ENCODE measurements at places on chromosomes 6 and 20.
A peak's percentile ranks its signal among the peaks of the same experiment; 100 is the strongest.

DNA sequence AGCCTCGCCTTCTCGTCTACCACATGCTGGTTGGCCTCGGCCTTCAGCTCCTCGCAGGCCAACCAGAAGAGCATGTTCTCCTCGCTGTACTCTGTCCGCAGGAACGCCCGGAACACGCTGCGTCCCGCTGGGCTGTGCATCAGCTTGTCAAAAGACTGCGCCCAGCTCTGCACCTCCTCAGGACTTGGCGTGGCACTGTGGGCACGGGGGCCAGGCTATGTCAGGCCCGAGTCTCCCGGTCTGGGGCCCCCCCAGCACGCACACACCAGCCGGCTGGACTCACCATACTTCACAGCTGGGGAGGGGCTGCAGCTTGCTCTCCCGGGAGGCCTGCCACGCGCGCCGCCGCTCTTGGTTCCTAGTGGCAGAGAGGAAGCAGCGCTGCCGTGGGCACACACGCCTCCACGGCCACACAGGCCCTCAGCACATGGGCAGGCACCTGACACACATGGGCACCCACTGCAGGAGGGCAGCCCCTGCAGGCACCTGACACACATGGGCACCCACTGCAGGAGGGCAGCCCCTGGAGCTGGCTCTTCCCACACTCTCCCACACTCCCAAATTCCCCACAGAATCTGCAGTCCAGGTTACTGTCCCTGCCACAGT, 5.0 kb downstream of the RGS19 start:
- no peak for DNase-seq

GRCh38 chr6:167979436-167980139, 17.9 kb upstream of the KIF25 start:
- no peak for DNase-seq

- DNase-seq = no peak
These were observed 29.5 kb upstream of the PCMTD2 start for GRCh38 chr20:64225828-64226598.

DNA sequence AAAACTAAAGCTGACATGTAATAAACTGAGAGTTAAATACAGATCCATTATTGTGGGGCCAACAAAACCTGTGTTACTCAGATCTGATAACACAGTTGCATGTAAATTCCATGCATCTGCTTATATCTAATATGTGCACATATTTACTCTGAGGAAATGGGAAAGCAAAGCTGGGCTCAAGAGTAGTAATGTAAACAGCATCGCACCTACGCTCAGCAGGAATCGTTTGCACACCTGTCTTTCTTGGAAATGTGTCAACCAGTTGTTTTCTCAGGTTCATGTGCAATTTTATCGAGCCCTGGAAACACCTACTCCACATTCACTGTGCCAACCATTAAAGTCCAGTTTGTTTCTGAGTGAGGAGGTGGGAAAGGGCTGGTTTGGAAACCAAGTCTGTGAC, 80.3 kb upstream of the CNKSR3 start:
- no peak for DNase-seq

DNA sequence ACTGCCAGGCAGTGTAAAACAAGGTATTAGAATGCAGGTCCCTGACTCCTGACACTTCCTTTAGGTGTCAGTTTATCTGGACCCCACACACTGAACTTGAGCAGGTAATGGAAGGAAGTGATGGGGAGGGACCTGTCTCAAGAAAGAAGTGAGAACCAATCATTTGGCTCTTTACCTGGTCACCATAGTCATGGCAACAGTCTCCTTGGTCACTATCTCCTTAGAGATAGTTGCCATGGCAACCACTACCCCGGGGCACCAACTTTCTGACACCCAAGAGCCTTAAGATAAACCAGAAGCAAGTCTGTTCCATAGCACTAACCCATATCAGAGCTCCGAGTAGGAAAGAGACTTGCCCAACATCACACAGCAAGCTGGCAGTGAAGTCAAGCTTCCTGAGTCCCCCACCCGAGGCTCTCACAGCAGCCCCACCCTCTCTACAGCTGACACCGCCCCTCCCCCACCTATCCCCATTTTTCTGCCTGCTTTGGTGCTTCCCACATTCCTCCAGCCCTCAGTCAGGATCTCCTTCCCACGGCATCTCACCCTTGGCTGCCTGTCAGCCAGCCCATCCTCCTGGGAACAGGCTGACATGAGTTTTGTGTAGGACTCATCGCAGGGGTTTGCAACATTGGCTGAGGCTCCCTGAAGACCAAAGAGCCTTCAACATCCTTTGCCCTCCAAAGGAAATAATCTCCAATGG, 16.3 kb upstream of the HM13 start:
- no peak for DNase-seq

GRCh38 chr20:8756410-8756809, 312.5 kb upstream of the PLCB4 start:
- DNase-seq = no peak

- DNase-seq = no peak
These were observed 279.3 kb upstream of the TCF21 start for GRCh38 chr6:133609415-133610226.

DNA sequence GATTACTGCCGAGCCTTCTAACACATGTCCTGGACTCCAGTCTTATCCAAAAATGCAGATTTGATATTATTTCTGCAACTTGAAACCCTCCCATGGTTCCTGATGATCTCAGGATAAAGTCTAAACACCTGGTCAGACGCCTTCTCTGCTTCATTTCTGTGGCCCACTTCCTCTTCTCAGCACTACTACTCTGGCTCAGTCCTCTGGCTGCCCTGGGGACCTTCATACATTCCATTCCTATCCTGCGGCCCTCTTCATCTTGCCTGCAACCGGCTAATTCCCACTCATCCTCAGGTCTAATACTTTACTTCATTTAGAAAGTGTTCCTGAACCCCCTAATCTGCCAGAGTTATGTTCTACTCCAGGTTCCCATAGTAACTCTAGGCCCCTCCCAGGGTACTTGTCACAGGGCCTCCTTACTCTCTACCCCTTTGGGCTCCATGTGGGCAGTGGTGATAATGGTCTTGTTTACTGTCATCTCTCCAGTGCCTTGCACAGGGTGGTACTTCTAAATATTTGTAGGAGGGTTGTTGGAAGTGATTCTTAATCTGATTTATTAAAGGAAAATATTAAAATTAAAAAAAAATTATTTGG, 18.9 kb downstream of the MAN1A1 start:
- no peak for DNase-seq

GRCh38 chr6:75149696-75150095, 56.2 kb downstream of the COL12A1 start:
- DNase-seq = no peak

GRCh38 chr20:44593751-44594150, 11.4 kb downstream of the PKIG start:
- DNase-seq = no peak

- DNase-seq = no peak
These were observed 160.5 kb downstream of the RNASET2 start for GRCh38 chr6:166795879-166796278.

DNA sequence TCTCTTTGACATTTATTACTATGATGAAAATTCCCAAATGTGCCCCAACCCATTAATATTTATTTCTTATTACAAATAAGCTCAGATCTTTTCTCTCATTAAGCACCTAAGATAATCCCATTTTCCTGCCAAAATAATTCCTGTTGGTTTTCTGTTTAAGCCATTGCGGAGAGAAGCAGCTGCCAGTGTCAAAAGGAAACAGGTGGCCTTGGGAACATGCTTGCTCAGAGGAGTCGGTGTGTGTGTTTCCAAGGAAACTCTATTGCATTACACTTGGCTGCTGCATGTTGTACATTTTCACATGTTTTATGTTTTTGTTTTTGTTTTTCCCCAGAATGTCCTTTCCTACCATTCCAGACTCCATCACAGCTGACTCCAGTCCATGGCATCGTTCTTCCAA, 56.4 kb downstream of the CD24 start:
- DNase-seq = no peak

DNA sequence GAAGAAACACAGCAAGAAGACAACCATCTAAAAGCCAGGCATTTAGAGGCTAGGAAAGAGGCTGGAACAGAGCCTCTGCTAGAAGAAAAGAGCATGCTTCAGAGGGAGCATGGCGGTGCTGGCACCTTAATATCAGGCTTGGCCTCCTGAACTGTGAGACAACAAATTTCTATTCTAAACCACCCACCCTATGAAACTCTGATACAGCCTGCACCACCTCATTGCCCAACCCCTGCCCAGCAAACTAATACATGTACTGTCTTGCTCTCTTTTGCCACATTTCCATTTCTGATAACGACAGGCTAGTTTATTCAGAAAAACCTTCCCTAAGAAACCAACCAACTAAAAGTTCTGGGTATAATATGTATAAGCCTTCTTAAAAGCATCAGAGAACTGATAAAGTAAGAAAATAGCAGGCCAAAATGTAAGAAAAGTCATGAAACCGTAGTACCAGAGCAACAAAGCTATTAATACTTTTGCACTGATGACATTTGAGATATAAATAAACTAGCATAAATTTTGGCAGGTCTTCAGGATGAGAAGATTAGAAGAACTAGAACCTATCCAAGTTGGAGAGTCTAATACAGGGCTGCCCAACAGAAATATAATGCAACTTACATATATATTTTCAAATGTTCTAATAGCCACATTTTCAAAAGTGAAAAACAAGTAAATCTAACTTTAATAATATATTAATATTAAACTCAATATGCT, 184.7 kb upstream of the HSF2 start:
- DNase-seq = no peak

DNA sequence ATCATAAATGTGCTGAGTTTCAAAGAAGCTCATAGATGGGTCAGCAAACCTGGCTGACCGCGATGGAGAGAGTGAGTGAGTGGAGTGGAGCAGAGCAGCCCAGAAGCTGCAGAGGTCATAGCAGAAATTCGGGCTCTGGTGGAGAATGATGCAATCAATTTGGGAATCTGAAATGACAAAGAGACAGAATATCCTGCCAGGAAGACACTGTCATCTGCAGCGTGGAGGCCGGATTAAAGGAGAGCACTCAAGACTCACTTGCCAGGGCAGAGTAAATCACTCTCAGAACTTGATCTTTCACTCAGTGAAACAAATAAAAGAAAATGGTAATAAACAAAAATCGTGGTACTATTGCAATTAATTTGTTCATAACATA, 109.6 kb upstream of the RREB1 start:
- no peak for DNase-seq

GRCh38 chr6:827431-827830, 134.5 kb upstream of the EXOC2 start:
- no peak for DNase-seq

GRCh38 chr6:75528423-75528822, 34.8 kb upstream of the FILIP1 start:
- no peak for DNase-seq

DNA sequence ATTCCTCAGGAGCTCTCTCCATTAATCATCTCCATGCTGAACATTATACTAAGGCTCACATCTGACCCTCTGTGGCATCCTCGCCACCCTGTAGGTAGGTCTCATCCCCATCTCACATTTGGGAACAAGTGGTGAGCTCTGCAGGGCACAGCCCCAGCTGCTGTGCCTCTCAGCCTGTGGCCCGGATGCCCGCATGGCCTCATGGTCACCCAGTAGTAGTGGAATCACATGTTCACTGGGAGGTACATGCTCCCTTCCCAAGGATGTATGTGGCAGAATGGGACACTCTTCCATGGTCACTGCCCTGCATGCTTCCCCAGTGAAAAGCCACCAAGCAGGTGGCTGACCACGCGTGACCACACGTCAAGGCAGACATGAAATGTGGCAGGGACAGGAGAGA, 26.3 kb upstream of the APMAP start:
- no peak for DNase-seq

GRCh38 chr6:148465670-148466069, 123.0 kb downstream of the SASH1 start:
- DNase-seq = no peak

GRCh38 chr20:35907017-35907701, 47.1 kb downstream of the SCAND1 start:
- no peak for DNase-seq

- peak; percentile 62 for DNase-seq
These were observed 19.1 kb downstream of the VSTM2L start for GRCh38 chr20:37922016-37922415.

DNA sequence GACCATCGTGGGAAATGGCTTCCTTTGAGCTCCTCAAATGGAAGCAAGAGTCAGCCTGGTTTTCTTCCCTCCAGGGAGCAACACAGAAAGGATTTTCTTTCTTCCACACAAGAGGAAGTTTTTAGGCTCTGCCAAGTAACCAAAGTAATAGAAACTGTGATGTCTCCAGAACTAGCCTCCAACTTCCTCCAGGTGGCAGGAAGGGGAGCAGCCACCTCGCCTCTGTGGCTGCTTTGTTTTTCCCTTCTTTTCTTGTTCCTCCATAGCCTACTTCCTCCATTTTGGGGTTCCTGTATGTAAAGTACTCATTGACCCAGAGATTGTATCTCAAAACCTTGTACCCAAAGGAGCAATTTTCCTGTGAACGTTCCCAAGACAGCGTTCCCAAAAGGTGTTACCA, 32.7 kb upstream of the CCR6 start:
- DNase-seq = no peak

GRCh38 chr20:258963-259362, 1.4 kb downstream of the DEFB132 start:
- DNase-seq = no peak

GRCh38 chr20:22506827-22507226, 77.5 kb downstream of the FOXA2 start:
- no peak for DNase-seq

DNA sequence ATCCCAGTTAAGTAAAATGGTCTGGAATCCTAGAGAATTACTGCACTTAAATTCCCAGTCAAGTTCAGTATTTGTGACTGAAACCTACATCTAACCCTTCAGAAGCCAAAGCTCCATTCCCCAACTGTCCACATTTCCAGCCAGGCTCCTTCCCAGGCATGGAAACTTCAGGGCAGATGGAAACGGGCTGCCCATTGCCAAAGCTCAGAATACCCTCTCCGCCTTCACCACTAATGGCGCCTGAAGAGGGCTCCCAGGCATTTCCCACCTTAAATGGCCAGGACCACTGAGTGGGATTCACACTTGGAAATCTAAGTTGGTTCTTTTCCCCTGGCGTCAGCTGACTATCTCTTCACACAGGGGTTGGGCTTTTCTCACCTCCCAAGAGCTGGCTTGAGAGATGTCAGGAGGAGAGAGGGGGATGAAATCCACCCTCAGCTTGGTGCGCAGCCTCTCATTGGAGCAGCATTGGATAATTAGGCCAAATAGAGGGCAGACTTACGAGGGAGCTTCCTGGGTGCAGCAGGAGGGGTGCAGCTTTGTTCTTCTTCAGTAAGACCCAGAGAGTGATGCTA, 82.9 kb downstream of the ANKRD60 start:
- DNase-seq = no peak
